ENCODE measurements at places on chromosomes 5 and 9. TPM values are rescaled to one million over a fixed set of nuclear protein-coding genes. Genes with fewer than 3 reads are reported as not detected.

Gene DAB2IP
- total RNA-seq = 75.4 TPM

Gene SELENOP
- 219 TPM for total RNA-seq

Gene SHB
- total RNA-seq = 29.3 TPM

Gene DMRT2
- 0.69 TPM for total RNA-seq

Gene GPR21
- 8.8 TPM for total RNA-seq

Gene ZBTB34
- total RNA-seq = 12.4 TPM

Gene CFAP90
- not detected for total RNA-seq

Gene SLC6A3
- 0.23 TPM for total RNA-seq

Gene LCNL1
- total RNA-seq = 1.1 TPM

Gene GDA
- not detected for total RNA-seq

Gene KIF24
- 0.32 TPM for total RNA-seq

Gene CNOT8
- 47.9 TPM for total RNA-seq

Gene N4BP3
- 2.0 TPM for total RNA-seq

Gene GABRB2
- total RNA-seq = 0.54 TPM

Gene CAAP1
- 12.3 TPM for total RNA-seq

Gene IL3
- total RNA-seq = not detected

Gene DDX4
- not detected for total RNA-seq

Gene GLDC
- 0.63 TPM for total RNA-seq

Gene KLF4
- total RNA-seq = 87.8 TPM

Gene PCDHB13
- 4.2 TPM for total RNA-seq

Gene NR4A3
- total RNA-seq = 12.8 TPM

Gene COL5A1
- total RNA-seq = 108 TPM

Gene PKN3
- 7.1 TPM for total RNA-seq

Gene GPR150
- 0.23 TPM for total RNA-seq

Gene GHR
- total RNA-seq = 10.9 TPM

Gene ZDHHC11
- 26.0 TPM for total RNA-seq

Gene GFPT2
- 60.1 TPM for total RNA-seq

Gene RLN2
- total RNA-seq = not detected

Gene RANBP3L
- 4.9 TPM for total RNA-seq

Gene PCDHB2
- total RNA-seq = 4.1 TPM

Gene ZNF462
- 15.1 TPM for total RNA-seq

Gene FBP2
- total RNA-seq = not detected

Gene SPAG8
- total RNA-seq = 3.0 TPM

Gene HCN1
- 0.18 TPM for total RNA-seq

Gene PCDHA8
- total RNA-seq = 0.36 TPM

Gene SLCO6A1
- 0.75 TPM for total RNA-seq

Gene PCDHA5
- 0.24 TPM for total RNA-seq

Gene CTNND2
- total RNA-seq = 0.24 TPM

Gene CARTPT
- total RNA-seq = not detected

Gene FCN2
- total RNA-seq = not detected

Gene LRRC70
- total RNA-seq = 9.6 TPM

Gene PCDHGA7
- total RNA-seq = 6.4 TPM

Gene BSPRY
- 0.19 TPM for total RNA-seq

Gene NPR3
- total RNA-seq = 29.7 TPM

Gene GFRA3
- 0.55 TPM for total RNA-seq

Gene ARID3C
- not detected for total RNA-seq

Data from aorta (tissue), 5 donors.